ENCODE measurements at places on chromosomes 4 and X. TPM values are rescaled to one million over a fixed set of nuclear protein-coding genes. Genes with fewer than 3 reads are reported as not detected.

Gene VSIG4
- total RNA-seq, result not detected

Gene RTL9
- 0.26 TPM for total RNA-seq

Gene NDNF
- 0.90 TPM for total RNA-seq

Gene TMEM154
- 16.3 TPM for total RNA-seq

Gene LIN54
- total RNA-seq, result 16.4 TPM

Gene PNMA6F
- not detected for total RNA-seq

All from HT1080 (cell line).